ENCODE measurements at places on chromosomes 1 and 21.

GRCh38 chr1:51833700-51834099 is 44.8 kb downstream of the NRDC start:
- no peak for DNase-seq

GRCh38 chr1:113405573-113405972 is 15.3 kb downstream of the MAGI3 start:
- DNase-seq: no peak

- no peak for DNase-seq
Measured at GRCh38 chr1:3910049-3910731, 10.1 kb upstream of the C1orf174 start.

GRCh38 chr1:42767510-42768000 is 506 bp downstream of the C1orf50 start:
- no peak for DNase-seq
